ENCODE measurements at places on chromosomes 4 and X.

GRCh38 chrX:10797466-10797865 lies 177.1 kb upstream of the MID1 start:
- ATAC-seq = no peak

DNA sequence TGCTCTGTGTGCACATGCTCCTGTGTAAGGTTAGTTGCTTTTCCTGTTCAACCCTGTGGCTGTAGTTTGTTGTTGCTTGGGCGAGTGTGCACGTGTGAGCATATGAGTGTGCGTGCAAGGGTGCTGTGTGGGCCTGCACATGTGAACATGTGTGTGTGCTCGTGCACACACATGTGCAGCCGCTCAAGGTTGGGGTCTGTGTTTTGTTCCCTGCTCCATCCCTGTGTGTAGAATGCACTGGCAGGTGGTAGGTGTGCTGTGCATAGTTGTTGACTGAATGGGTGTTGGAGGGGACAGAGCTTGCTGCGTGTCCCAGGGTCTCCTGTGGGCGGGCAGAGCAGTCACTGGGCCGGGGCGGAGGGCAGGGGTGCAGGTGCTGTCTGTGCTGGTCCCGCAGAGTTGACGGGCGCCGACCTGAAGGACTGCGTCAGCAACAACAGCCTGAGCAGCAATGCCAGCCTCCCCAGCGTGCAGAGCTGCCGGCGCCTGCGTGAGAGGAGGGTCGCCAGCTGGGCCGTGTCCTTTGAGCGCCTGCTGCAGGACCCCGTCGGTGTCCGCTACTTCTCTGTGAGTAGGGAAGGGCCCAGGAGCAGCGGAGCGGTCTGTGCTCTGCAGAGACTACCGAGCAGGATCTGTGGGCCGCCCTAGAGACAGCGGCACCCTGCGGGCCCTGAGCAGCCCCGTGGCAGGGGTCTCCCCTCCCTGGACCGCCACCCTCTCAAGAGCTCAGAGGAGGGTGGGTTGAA lies 27.9 kb upstream of the HGFAC start:
- no peak for ATAC-seq

GRCh38 chr4:39051492-39051891 lies 10.5 kb upstream of the KLHL5 start:
- ATAC-seq = no peak

DNA sequence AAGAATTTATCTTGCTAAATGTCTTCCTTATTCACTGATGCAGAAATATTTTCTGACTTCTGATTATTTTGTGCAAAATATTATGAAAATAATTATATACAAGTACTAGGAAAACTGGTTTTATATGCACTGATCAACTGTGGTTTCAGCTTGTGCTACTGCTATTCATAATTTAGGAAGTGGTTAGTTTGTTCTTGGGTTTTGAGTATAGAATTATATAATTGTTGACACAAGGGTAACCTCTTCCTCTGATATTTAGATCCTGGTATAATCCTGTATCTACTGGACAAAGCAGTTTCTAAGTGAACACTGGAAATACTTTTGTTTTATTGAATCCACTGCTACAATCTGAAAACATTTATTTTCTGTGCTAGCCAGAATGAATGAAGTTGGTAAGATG lies 182.8 kb downstream of the PDGFC start:
- ATAC-seq = no peak

- ATAC-seq = no peak
Observed at GRCh38 chrX:113954297-113954696, 629.6 kb upstream of the HTR2C start.

DNA sequence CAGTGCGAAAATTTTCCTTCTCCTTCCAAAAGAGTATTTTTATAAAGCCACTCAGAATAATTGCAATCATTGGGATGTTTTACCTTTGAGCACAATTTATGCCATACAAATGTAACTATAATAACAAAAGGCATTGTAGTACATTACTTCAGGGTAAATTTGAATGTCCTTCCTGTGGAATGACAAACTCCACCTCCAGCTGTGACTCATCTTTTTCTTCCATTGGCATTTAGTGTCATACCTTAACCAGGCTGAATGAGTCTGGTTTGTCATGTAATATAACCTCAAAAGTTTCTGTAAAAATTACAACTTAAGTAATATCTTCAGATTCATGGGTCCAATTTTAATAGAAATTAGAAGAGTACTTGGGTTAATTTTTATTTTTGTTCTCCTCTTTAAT lies 93.3 kb downstream of the TMEM47 start:
- no peak for ATAC-seq

GRCh38 chrX:46444011-46444410 lies 101.2 kb downstream of the ZNF674 start:
- no peak for ATAC-seq

- no peak for ATAC-seq
Observed at GRCh38 chr4:111113591-111113990, 490.7 kb upstream of the PITX2 start.

GRCh38 chr4:80336582-80336981 lies 1.1 kb downstream of the CFAP299 start:
- no peak for ATAC-seq

DNA sequence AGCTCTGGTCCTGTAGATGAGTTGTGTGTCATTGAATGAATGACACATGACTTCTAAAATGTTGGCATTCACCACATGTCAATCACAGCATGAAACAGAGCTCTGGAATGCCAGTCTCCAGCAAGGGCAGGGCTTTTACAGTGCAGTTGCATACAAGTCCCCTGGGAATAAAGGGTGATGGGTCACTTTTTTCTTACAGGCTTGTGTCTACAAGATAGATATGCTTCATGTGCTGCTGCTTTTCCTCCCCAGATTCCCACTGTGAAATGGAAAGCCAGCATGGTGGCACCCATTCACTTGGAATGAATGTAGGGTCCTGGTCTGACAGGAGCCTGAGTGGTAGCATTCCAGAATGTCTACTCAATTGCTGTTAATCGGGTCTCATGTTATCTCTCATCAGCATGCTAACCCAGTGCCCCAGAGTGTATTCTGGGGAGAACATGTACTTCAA lies 159.1 kb upstream of the KIT start:
- no peak for ATAC-seq

GRCh38 chr4:915041-915474 lies 17.1 kb downstream of the GAK start:
- no peak for ATAC-seq

GRCh38 chr4:53730031-53730805 lies 138.9 kb upstream of the LNX1 start:
- no peak for ATAC-seq

DNA sequence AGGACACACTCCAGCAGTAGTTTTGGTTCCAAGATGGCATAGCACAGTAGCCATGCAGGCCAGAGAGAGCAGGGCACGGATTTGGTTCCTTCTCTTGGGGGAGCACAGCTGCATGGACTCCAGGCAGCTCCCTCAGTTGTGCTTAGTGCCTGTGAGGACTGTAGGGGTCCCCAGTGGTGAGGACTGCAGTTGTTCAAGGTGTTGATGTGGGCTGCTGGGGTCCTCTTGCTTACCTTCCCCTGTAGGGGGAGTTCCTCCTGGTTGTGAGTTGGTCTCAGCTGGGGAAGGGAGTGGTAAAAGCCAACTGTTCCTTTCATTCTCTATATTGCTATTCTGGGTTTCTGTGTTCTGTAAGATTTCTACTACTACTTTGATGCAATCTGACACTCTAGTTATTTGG lies 606.5 kb downstream of the MAGEB5 start:
- no peak for ATAC-seq

- no peak for ATAC-seq
Observed at GRCh38 chr4:142452161-142452855, 393.8 kb downstream of the INPP4B start.

DNA sequence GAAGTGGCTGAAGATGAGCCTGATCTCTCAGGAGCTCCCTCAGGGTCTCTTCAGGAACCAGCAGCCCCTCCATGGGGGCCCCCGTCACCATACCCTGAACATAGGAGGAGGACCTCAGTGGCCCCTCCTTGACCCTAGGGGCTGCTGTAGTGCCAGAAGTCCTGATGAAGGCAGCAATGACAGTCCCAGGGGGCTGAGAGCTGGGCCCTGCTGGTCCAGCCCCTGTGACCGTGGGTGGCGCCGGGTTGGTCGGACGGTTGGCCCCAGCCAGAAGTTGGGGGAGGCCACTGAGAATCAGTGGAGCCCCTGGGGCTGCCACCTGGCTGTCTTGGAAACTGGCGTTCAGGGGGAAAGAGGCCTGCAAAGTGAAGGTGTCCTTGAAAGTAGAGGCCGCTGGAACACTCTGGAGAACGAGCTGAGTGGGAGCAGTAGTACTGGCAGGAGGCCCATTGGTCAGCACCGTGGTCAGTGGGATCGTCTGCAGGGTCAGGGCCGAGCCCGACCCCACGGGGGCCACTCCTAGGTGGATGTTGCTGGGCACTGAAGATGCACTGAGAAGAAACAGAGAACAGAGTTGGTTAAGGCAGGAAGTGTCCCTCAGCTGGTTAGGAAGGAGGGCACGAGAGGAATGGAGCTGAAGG lies 43.2 kb downstream of the ELF4 start:
- no peak for ATAC-seq

- no peak for ATAC-seq
Observed at GRCh38 chr4:91958596-91958995, 345.2 kb upstream of the GRID2 start.

GRCh38 chrX:48541140-48541814 lies 1.8 kb downstream of the TBC1D25 start:
- ATAC-seq = no peak

- no peak for ATAC-seq
Observed at GRCh38 chrX:104935581-104935980, 284.9 kb downstream of the TEX13A start.

- ATAC-seq = no peak
Observed at GRCh38 chr4:128450326-128451120, 162.9 kb upstream of the PGRMC2 start.

DNA sequence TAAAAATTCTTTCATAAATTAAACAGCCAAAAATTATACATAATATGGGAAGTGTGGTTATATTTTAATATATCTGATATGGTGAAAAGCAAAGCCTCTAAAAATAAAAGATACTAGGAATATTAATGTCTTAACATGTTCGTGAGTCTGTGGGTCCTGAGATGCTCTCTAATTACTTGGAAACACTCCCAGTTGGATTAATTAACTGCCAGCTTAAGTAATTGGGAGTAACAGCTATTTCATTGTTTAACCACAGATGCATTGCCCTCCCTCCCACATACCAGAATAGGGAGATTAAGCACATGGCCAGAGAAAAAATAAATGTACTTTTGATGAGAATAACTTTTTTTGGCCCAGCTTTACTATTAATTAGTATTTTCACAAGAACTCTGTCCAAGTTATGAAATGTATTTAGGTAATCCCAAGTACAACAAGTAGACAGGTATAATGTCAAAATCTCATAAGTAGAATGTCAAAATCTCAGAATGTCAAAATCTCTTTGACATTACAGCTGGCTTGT lies 79.7 kb downstream of the BTC start:
- ATAC-seq = no peak

GRCh38 chrX:24981030-24981429 lies 34.7 kb downstream of the ARX start:
- ATAC-seq = no peak

- ATAC-seq = no peak
Observed at GRCh38 chrX:150508451-150509367, 59.7 kb upstream of the MTM1 start.

GRCh38 chr4:40998675-40999358 lies 215.5 kb downstream of the APBB2 start:
- no peak for ATAC-seq

GRCh38 chrX:130174937-130175336 lies 3.2 kb downstream of the RAB33A start:
- ATAC-seq = no peak

DNA sequence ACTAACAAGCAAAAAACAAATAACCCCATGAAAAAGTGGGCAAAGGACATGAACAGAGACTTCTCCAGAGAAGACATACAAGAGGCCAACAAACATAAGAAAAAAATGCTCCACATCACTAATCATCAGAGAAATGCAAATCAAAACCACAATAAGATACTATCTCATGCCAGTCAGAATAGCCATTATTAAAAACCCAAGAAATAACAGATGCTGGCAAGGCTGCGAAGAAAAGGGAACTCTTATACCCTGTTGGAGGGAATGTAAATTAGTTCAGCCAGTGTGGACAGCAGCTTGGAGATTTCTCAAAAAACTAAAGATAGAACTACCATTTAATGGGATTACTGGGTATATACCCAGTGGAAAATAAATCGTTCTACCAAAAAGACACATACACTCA lies 79.6 kb downstream of the MAPK10 start:
- ATAC-seq = no peak

GRCh38 chr4:31015123-31015522 lies 295.0 kb downstream of the PCDH7 start:
- ATAC-seq = no peak

- no peak for ATAC-seq
Observed at GRCh38 chr4:8828869-8829268, 42.8 kb downstream of the HMX1 start.

DNA sequence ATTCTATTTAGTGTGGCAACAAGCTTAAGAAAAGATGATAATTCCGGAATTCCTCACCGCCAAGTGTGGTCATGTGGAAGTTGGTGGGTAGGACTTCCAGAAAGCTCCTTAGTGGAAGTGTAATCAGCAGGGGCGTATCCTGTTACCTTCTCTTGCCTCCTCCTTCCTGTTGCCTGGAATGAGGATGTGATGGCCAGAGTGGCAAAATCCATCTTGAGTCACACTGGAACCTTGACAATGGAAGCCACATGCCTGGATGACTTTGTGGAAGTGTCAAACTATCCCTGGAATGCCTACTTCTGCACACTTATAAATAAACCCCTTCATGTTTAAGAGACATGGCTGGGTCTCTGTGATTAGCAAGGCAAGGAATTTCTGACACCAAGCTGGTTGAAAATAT lies 191.0 kb downstream of the PRDM5 start:
- ATAC-seq = no peak

DNA sequence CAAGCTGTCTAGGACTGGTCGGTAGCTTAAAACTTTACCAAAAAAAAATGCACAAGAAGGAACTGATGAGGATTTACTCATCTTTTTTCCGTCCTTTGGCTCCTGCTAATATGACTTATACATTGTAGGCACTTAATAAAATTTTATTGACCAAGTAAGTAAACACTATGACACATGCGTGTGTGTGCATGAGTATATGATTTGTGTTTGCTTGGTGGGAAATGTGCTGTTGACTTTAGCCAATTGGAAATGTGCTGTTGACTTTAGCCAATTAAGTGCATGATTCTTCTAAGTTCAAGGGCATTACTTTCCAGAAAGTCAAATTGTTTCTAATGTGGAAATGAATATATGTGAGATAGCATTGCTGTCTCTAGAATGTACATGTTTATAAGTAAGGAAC lies 78.3 kb downstream of the FIP1L1 start:
- no peak for ATAC-seq

- ATAC-seq = peak; percentile 88
Observed at GRCh38 chr4:81827577-81828202, 356.0 kb upstream of the RASGEF1B start.

GRCh38 chr4:2298532-2298991 lies 36.7 kb upstream of the MXD4 start:
- ATAC-seq = no peak

DNA sequence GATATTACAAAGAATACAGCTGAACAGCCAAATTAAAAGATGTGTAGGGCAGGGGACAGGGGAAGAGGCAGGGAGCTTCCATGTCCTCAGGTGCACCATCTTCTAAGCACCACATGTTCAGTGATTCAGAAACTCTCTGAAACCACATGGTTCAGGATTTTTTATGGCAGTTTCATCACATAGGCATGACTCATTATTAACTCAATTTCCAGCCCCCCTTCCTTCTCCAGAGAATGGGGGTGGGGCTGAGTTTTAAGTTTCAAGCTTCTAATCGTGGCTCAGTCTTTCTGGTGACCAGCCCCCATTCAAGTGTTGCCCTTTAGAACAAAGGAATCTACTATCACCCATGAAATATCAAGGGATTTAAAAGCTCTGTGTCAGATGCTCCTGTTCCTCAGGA lies 317.8 kb upstream of the GALNT7 start:
- ATAC-seq = no peak

Data from activated CD4-positive, CD25-positive, alpha-beta regulatory T cell treated with anti-CD3 and anti-CD28 coated beads, Interleukin-2, amount 50 U/mL, for 24 hours (primary cell).